ENCODE measurements at places on chromosomes 12 and 14.

DNA sequence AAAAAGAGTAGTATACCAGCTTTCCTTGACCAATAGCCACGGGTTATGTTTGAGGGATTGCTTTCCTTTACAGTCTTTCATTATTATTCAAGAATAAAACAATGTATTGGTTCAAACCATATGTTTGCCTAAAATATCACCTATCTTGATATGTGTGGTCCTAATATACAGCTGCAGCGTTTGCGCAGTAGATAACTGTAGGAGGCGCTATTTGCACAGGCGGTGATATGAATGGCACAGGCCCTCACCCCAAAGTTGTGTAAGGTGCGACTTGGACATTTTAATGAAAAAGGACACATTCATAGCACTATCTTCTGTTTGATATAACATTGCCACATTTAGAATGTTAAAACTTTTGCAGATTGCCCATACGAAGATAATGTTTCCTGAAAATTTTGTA is 298.4 kb downstream of the TRHDE start:
- no peak for DNase-seq

DNA sequence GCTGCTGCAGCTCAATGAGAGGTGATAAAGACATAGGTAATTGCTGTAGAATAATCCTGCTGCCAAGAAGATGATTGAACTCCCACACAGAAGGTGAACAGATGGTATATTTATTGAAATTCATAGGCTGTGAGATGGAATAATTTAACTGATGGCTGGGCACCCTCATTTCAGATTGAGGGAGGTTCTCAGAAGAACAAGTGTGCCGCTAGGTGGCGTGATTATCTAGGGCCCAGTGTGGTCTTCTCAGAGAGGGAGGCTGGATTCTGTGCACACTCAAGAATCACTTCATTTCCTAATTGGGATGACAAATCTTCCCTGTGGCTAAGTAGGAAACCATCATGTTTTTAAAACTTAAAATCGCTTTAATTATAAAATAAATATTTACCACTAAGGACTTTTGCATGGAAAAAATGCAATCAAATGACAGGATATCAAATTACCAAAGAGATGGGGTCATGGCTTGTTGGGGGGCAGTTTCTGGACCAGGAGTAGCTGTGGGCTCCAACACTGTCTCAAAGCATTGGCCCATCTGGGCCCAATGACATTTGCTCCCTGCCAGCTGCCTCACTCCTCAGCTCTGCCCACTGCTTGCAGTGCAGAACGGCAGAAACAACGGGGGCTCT is 132.3 kb downstream of the SNAPC1 start:
- DNase-seq: no peak

DNA sequence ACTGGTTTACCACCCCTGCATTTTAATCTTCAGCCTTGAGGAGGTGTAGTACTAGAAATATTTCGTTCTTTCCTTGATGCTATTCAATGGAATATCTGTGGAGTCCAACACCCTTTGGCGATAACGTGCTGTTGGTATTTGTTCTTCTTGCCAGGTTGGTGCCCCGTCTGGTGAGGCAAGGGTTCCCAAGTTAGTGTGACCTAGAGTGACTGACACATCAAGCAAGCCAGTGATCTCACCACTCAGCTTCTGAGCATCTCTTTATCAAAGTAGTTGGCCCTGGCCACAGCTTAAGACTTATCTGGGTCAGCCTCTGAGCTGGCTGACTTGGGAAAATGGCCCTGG is 60.2 kb downstream of the PLXNC1 start:
- no peak for DNase-seq

DNA sequence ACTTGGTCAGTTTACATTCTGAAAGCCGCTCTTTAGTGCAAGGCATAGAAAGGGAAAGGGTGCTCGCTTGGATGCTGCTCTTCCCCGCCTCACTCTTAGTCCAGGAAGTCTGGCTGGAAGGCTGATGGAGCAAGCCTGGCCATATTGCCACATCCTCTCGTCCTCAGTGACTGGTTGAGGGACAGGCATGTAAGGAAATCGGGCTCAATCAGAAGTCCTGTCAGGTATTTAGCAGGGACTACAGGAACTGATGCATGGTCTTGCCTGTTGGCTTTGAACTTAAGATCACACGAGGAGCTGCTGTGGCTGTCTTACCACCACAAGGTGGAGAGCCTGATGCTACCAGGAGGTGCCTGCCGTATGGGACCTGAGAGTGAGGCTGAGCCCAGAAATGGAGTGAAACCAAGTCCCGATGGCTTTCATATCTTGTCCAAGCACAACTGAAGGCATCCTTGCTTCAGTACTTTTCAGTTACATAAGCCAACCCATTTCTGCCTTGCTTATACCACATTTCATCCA is 10.7 kb upstream of the C12orf75 start:
- no peak for DNase-seq

- no peak for DNase-seq
Observed at GRCh38 chr14:70045844-70046535, 142.8 kb downstream of the SLC8A3 start.
